ENCODE measurements at places on chromosomes 6 and 20.
A peak's percentile ranks its signal among the peaks of the same experiment; 100 is the strongest.

DNA sequence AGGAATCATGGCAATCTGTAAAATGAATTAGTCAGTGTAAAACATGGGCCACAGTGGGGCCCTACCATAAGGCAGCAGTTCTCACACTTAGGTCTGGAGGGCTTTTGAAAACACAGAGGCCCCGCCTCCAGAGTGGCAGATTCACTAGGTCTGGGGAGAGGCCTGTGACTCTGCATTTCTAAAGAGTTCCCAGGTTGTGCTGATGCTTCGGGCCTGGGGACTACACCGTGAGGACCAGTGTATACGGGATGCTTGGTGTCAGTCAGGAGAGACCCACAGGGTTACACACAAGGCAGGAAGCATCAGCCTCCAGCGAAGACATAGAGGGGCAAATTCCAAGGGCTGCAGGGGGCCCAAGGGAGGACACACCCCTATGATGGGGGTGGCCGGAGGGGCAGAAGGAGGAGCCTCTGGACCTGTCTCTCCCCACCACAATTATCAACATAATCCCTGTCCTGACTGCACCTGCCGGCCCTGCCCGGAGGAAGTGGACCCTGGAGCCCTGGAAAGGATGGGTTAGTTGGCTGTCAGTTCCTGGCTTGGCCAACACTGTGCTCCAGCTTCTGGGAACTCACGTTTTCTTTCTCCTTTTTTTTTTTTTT lies 46.7 kb downstream of the FGD2 start:
- no peak for DNase-seq

- DNase-seq: no peak
Measured at GRCh38 chr6:168615837-168616236, 174.9 kb downstream of the SMOC2 start.

- DNase-seq: peak; percentile 52
Measured at GRCh38 chr6:25042036-25042521, 106.3 kb upstream of the RIPOR2 start.

- DNase-seq: peak; percentile 60
Measured at GRCh38 chr6:132530293-132530974, 7.6 kb upstream of the TAAR9 start.

DNA sequence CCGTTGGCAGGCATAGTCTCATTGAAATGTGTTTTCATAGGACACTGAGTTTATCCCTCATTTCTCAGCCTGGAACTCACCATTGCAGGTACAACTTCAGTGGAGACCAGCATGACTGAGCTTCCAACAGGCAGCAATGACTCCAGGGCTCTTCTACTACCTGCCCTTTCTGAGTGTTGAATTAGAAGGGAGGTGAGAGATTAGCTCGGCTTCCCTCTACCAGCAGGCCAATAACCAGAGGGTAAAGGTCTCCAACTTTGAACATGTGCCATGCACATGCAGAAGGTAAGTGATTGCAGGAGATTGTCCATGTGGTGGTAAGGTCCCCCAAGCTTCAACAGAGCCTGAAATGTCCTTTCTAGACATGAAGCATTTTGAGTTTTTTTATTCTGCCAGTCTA lies 233.8 kb upstream of the SUPT3H start:
- DNase-seq: no peak

DNA sequence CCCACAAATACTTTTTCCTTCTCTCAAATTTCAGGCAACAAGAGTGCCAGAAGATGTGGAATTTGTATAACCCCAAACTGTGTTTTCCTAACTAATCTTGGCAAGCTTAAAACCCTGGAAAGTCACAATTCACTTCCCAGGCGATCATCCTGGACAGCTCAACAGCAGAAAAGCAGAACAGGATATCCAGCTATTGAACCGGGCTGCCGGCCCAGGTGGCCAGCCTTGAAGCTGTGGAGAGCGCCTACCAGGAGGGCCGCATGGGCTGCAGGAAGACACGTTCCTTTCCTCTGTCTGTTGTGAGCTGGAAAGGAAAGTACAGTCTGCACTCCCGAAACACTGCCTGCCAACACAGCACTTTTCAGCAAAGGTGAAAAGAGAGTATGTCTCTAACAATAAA lies 719.7 kb upstream of the MARCKS start:
- DNase-seq: no peak

- DNase-seq: no peak
Measured at GRCh38 chr20:32465092-32465900, 107.2 kb downstream of the ASXL1 start.

Measured in activated naive CD4-positive, alpha-beta T cell treated with anti-CD3 and anti-CD28 coated beads, Interleukin-2, amount 50 U/mL, for 16 hours (primary cell).